Keratinocyte (primary cell): ENCODE measurements at places on chromosomes 2 and 18.
A peak's percentile ranks its signal among the peaks of the same experiment; 100 is the strongest.

GRCh38 chr2:135904341-135904989 is 28.2 kb upstream of the MCM6 start:
- no peaks in the 10 kb centered on the region for H3K4me1 ChIP-seq
- no peaks in the 10 kb centered on the region for H3K27me3 ChIP-seq
- DNase-seq = no peak
- H3K4me3 ChIP-seq = no peak overlapping the region
- H3K36me3 ChIP-seq = no peaks in the 10 kb centered on the region
- no peak overlapping the region for H3K27ac ChIP-seq

- no peak for DNase-seq
- peaks cover 1% of the 10 kb centered on the region for H3K36me3 ChIP-seq
- no peak overlapping the region for H3K4me3 ChIP-seq
- no peaks in the 10 kb centered on the region for H3K27me3 ChIP-seq
- H3K4me1 ChIP-seq = peaks cover 25% of the 10 kb centered on the region
- no peak overlapping the region for H3K27ac ChIP-seq
Observed at GRCh38 chr2:60496956-60497355, 56.5 kb downstream of the BCL11A start.

- no peak overlapping the region for H3K4me3 ChIP-seq
- no peaks in the 10 kb centered on the region for H3K36me3 ChIP-seq
- no peak for DNase-seq
- H3K4me1 ChIP-seq = peaks cover 10% of the 10 kb centered on the region
Observed at GRCh38 chr18:48868468-48869466, 82.0 kb downstream of the SMAD7 start.

- no peak for DNase-seq
- H3K27ac ChIP-seq = no peak overlapping the region
- H3K36me3 ChIP-seq = no peaks in the 10 kb centered on the region
- no peaks in the 10 kb centered on the region for H3K4me1 ChIP-seq
- no peak overlapping the region for H3K4me3 ChIP-seq
Observed at GRCh38 chr18:79521416-79522205, 125.9 kb downstream of the NFATC1 start.

DNA sequence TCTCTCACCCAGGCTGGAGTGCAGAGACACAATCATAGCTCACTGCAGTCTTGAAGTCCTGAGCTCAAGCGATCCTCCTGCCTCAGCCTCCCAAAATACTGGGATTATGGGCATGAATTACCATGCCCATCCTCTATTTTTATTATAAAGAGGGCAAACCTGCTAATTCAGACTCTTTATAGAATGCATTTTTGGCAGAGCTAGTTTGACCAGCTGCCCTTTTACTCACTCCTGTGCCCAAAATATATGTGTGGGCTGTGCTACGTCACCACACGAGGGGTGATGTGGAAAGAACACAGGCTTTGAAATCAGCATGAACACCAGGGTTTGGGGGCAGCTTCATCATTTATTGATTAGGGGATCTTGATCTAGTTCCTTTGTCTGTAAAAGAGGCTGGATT is 137.8 kb downstream of the CLIP4 start:
- no peak for DNase-seq
- no peaks in the 10 kb centered on the region for H3K36me3 ChIP-seq
- no peaks in the 10 kb centered on the region for H3K4me1 ChIP-seq
- no peak overlapping the region for H3K4me3 ChIP-seq

- H3K27me3 ChIP-seq = no peaks in the 10 kb centered on the region
- H3K36me3 ChIP-seq = no peaks in the 10 kb centered on the region
- H3K4me1 ChIP-seq = peaks cover 2% of the 10 kb centered on the region
- H3K4me3 ChIP-seq = no peak overlapping the region
- no peak overlapping the region for H3K27ac ChIP-seq
- no peak for DNase-seq
Observed at GRCh38 chr2:181231886-181232621, 225.1 kb upstream of the ITGA4 start.

- no peaks in the 10 kb centered on the region for H3K27me3 ChIP-seq
- H3K4me1 ChIP-seq = no peaks in the 10 kb centered on the region
- H3K27ac ChIP-seq = no peak overlapping the region
- H3K4me3 ChIP-seq = no peak overlapping the region
- DNase-seq = no peak
Observed at GRCh38 chr2:119104414-119104813, 54.1 kb downstream of the C1QL2 start.

GRCh38 chr2:60025496-60025895 is 528.0 kb downstream of the BCL11A start:
- DNase-seq = no peak
- H3K4me3 ChIP-seq = no peak overlapping the region
- H3K27ac ChIP-seq = no peak overlapping the region

- H3K4me3 ChIP-seq = no peak overlapping the region
- no peak overlapping the region for H3K27ac ChIP-seq
- DNase-seq = no peak
- no peaks in the 10 kb centered on the region for H3K27me3 ChIP-seq
- no peaks in the 10 kb centered on the region for H3K36me3 ChIP-seq
Observed at GRCh38 chr2:623130-623922, 53.9 kb downstream of the TMEM18 start.

DNA sequence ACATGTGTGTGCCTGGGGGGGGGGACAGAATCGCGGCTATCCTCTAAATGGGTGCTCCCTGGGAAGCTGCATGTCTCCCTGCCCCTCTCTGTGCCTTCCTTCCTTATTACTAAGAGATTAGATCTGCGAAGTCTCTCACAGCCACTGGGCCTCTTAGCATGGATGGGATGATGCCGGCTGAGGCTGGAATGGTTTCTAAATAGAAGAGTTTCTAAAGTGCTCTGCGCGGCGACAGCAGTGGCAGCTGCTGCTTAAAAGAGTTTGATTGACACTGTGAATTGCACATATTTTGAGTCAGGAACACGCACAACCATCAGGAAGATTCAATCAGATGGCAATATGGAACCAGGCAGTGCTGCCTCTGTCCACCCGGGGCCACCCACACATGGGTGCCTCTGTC is 163.8 kb downstream of the CLIP4 start:
- no peak overlapping the region for H3K4me3 ChIP-seq
- no peaks in the 10 kb centered on the region for H3K36me3 ChIP-seq
- H3K4me1 ChIP-seq = peaks cover 14% of the 10 kb centered on the region
- H3K27ac ChIP-seq = no peak overlapping the region
- no peak for DNase-seq
- H3K27me3 ChIP-seq = peaks cover 55% of the 10 kb centered on the region

DNA sequence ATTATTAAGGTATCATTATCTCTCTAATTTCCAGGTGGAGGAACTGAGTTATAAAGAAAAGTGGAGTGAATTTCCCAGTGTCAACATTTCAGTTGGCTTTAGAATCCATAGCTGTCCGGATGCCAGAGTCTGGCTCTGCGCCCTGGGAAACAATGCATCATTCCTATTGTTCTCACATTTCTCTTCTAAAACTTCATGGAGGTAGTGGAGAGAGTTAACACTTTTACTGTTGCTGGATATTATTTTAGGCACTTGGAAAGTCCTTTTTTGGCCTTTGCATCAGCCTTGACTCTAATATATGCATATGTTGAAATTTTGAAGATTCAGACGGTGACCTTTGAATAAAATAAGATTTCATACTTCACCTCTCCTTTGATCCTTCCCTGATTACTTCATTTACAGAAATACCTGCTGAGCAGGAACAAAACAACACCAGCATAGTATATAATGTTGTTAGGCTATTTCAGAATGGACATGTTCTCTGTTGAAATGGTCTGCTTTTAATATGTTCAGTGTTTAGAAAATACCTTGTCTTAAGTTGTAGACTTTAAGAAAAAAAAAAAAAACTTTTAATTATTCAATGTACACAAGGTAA is 148.8 kb downstream of the EPHA4 start:
- no peak overlapping the region for H3K27ac ChIP-seq
- H3K4me3 ChIP-seq = no peak overlapping the region
- no peak for DNase-seq
- H3K27me3 ChIP-seq = no peaks in the 10 kb centered on the region
- H3K36me3 ChIP-seq = no peaks in the 10 kb centered on the region

- no peaks in the 10 kb centered on the region for H3K4me1 ChIP-seq
- no peaks in the 10 kb centered on the region for H3K27me3 ChIP-seq
- H3K27ac ChIP-seq = no peak overlapping the region
- H3K4me3 ChIP-seq = no peak overlapping the region
Observed at GRCh38 chr2:204505488-204505887, 39.8 kb upstream of the PARD3B start.

DNA sequence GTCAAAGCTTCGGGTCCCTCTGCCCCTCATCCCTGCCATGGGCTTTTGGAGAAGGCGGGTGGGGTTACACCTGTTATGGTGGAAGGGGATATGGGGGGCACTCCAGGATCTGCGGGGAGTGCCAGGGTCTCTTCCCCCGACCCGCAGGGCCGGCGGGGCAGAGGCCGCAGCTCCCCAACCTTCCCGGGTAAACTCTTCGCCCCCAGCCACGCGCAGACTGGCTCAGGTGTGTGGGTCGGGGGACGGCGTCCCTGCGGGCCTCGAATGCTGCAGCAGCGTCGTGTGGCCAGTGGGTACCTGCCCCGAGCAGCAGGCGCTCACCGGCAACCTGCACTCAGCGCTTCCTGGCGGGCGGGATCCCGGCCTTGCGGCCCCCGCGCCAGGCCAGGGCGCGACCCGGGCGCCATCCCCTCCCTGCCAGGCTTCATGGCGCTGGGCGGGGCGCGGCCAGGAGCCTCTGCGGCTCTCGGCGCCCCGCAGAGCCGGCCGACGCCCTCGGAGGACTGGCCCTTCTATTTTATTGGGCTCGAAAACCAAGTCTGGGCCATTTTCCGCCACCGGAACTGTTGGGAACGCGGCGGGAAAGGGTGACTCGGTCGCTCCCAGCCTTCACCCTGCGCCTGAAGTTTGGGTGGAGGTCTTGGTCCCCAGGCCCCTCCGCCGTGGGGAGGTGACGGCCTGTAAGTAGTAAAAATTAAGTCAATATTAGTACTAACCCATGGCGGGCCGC is 4.5 kb downstream of the GBX2 start:
- no peak for DNase-seq
- H3K36me3 ChIP-seq = no peaks in the 10 kb centered on the region
- peaks cover 52% of the 10 kb centered on the region for H3K27me3 ChIP-seq
- H3K4me3 ChIP-seq = peak overlapping the region; percentile 40
- peaks cover 25% of the 10 kb centered on the region for H3K4me1 ChIP-seq

DNA sequence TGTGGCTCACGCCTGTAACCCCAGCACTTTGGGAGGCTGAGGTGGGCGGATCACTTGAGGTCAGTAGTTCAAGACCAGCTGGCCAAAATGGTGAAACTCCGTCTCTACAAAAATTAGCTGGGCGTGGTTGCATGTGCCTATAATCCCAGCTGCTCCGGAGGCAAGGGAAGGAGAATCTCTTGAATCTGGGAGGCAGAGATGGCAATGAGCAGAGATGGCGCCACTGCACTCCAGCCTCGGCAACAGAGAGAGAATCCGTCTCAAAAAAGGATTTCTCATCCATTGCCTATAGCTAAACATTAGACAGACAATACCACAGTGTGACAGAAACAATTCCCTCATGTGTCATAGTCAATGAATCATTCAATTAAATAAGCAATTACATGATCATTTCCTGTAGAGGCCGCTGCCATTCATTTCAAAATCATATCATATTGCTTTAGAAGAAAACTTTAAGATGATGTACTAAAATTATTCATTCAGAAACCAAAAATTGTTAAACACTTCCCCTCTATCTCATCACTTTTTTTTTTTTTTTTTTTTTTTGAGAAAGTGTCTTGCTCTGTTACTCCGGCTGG is 69.5 kb upstream of the TGIF1 start:
- H3K27ac ChIP-seq = peak overlapping the region; percentile 44
- no peak for DNase-seq
- no peak overlapping the region for H3K4me3 ChIP-seq
- no peaks in the 10 kb centered on the region for H3K27me3 ChIP-seq
- no peaks in the 10 kb centered on the region for H3K36me3 ChIP-seq

- H3K4me3 ChIP-seq = no peak overlapping the region
- no peak overlapping the region for H3K27ac ChIP-seq
- H3K27me3 ChIP-seq = no peaks in the 10 kb centered on the region
- H3K4me1 ChIP-seq = peaks cover 4% of the 10 kb centered on the region
Observed at GRCh38 chr18:58359218-58359617, 269.7 kb downstream of the ALPK2 start.

- no peak overlapping the region for H3K27ac ChIP-seq
- H3K27me3 ChIP-seq = no peaks in the 10 kb centered on the region
- H3K4me1 ChIP-seq = peaks cover 29% of the 10 kb centered on the region
- no peaks in the 10 kb centered on the region for H3K36me3 ChIP-seq
- H3K4me3 ChIP-seq = no peak overlapping the region
Observed at GRCh38 chr18:37578886-37579513, 13.4 kb upstream of the CELF4 start.

DNA sequence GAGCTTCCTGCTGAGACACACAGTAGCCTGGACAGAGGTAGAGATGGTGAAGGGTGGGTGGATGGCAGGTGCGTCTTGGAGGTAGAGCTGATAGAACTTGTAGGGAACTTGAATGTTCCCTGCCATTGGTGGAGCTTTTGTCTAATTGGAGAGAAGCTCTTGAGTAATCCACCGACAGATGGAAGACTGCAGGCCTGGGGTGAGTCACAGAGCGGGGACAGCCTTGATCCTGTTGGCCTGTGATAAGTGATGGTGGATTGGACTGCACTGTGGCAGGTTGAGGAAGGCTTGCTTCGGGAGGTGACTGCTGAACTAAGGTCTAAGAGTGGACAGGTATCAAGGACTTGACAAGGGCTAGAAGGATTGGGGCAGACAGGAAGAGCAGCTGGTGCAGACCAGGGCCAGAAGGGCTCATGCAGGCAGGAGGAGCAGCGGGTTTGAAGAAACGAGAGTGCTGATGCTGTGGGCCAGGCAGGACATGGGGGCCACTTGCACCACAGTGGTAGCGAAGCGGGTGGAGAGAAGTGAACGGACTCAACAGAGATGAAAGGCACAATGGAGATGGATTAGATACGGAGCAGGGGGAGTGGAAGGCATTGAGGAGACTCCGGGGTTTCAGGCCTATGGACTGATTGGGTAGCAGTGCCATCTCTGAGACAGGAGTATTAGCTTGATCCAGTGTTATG is 16.3 kb downstream of the CABLES1 start:
- no peak overlapping the region for H3K4me3 ChIP-seq
- H3K36me3 ChIP-seq = no peaks in the 10 kb centered on the region
- peaks cover 7% of the 10 kb centered on the region for H3K4me1 ChIP-seq
- no peaks in the 10 kb centered on the region for H3K27me3 ChIP-seq
- no peak for DNase-seq

GRCh38 chr2:109324861-109325260 is 195.9 kb downstream of the SH3RF3 start:
- no peaks in the 10 kb centered on the region for H3K27me3 ChIP-seq
- no peak overlapping the region for H3K27ac ChIP-seq
- no peaks in the 10 kb centered on the region for H3K36me3 ChIP-seq
- DNase-seq = peak; percentile 9

GRCh38 chr18:79574938-79575525 is 104.6 kb upstream of the CTDP1 start:
- no peaks in the 10 kb centered on the region for H3K36me3 ChIP-seq
- H3K27me3 ChIP-seq = no peaks in the 10 kb centered on the region
- no peaks in the 10 kb centered on the region for H3K4me1 ChIP-seq

- H3K27me3 ChIP-seq = no peaks in the 10 kb centered on the region
- no peak overlapping the region for H3K4me3 ChIP-seq
- no peak overlapping the region for H3K27ac ChIP-seq
- peaks cover 4% of the 10 kb centered on the region for H3K4me1 ChIP-seq
Observed at GRCh38 chr18:23648940-23649607, 13.6 kb downstream of the ANKRD29 start.
